ENCODE measurements at places on chromosomes 3 and 15.

- DNase-seq, result no peak
These were observed 70.0 kb downstream of the PGPEP1L start for GRCh38 chr15:98937413-98938104.

DNA sequence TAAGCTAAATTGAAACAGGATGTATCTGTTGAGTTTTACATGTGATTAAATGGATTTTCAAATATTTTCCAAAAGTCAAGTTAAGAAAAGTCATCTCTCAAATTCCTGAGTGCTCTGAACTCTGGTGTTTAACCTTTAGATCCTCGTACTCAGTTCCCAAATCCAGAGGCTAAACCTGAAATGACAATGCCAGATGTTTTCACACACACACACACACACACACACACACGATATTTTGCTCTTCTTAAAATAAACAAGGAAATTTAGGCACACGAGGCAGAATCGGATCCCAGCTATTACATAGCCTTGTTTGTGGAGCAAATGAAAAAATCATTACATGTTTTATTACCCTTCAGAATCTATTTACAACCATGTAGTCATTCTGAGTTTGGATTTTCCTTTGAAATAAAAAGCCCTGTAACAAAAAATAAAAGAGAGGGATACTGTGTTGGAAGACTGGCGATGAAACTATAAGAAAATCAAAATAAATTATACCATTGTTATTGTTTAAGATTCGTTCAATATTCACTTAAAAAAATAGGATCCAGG lies 20.6 kb upstream of the UBE2E1 start:
- DNase-seq, result no peak

DNA sequence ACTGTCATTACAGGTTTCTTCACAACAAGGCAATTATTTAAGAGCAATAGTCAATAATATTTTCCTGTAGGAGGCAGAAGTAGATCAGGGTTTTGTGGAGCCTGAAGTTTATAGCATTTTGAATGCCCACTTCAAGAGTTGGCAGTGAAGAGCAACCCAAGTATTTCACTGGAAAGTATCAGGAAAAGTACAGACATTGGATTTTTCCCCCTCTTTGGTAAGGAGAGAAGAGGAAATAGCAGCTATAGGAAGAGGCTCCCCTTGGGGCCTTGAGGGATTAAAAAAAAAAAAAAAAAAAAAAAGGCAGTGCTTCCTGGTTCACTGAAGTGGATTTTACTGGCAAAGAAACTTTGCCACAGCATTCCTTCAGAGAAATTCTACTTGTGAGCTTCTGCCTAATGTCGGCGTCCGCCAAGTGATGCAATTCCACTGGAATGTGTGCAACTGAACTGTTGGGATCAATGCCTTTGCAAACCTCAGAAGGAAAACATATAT lies 5.7 kb upstream of the CNTN6 start:
- peak; percentile 26 for DNase-seq

DNA sequence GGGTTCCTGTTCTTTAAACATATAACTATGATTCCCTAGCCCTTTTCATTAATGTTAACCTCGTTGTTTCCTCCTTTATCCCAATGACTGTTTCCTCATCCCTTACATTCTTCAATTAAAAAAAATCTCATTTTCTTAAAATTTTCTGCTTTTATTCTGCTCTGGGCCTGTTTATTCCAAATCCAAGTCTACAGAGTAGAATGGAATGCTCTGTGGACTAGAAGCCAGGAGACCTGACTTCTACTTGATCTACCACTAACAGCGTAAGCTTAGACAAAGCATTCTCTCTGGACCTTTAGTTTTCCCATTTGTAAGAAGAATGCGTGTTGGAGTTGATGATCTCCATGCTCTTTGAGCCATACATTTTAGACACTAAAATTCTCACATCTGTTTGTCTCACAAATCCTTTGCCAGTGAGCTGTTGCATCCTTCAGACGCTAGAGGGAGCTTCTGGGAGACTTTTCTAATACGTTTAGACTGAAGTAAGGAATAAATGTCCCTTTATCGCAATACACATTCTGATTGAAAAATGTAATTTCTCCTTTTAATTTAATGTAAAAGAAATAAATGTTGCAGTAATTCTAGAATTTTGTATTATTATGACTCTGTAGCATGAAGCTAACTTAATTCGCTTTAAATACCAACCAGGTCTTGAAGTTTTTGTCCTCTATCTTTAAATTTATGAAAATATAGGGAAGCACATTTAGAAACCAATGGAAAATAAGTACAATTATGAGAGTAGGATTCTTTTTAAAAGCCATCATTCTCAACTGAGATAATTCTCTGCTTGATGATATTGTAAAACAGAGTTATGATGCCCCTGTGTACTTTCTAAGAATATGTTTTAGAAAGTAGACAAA lies 21.7 kb upstream of the GMNC start:
- peak; percentile 60 for DNase-seq

GRCh38 chr3:160842021-160843005 lies 86.3 kb downstream of the PPM1L start:
- DNase-seq, result no peak

- no peak for DNase-seq
These were observed 18.5 kb upstream of the CMTM8 start for GRCh38 chr3:32220006-32220405.

- peak; percentile 5 for DNase-seq
These were observed 304.4 kb downstream of the FGF12 start for GRCh38 chr3:192422997-192423342.

- DNase-seq, result no peak
These were observed 186.7 kb downstream of the NLGN1 start for GRCh38 chr3:173584093-173584837.

DNA sequence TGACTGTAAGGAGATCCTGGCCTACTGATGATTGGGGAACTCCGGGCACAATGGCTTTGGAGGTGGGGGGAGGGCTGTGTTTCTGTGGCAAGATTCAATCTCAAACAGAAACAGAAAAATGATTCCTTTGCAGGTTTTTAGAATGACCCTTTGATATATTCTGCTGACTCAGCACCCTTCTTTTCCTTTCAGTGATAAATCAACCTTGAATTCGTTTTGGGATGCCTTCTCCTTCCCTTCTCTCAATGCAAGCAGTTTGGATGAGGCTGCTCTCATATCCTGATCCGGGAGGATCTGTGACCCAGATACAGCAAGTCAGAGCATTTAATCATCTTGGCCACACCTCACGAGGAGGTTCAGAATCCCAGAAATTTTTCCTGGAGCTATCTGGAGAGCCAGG lies 156.1 kb upstream of the PRICKLE2 start:
- DNase-seq, result no peak

- DNase-seq, result no peak
These were observed 13.1 kb downstream of the AP3S2 start for GRCh38 chr15:89880727-89881126.

DNA sequence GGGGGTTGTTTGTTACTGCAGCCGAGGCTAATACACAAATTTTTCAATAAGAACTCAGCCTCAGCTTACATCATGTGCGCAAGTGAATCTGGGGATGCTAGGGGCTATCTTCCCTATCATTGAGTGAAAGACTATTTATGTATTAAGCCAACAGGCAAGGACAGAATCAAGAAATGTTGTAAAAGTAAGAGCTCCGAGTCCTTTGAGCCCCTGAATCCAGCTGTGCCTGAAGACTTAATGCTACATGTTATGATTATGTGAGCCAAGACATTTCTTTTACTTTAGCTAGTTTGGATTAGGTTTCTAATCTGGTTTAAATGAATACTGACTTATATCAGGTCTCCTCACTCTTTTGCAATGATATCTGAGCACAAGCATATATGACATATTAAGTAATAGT lies 782.9 kb upstream of the CFAP20DC start:
- no peak for DNase-seq

GRCh38 chr3:48991851-48992545 lies 2.0 kb downstream of the P4HTM start:
- no peak for DNase-seq

- no peak for DNase-seq
These were observed 161.3 kb upstream of the LPP start for GRCh38 chr3:187992609-187993008.

DNA sequence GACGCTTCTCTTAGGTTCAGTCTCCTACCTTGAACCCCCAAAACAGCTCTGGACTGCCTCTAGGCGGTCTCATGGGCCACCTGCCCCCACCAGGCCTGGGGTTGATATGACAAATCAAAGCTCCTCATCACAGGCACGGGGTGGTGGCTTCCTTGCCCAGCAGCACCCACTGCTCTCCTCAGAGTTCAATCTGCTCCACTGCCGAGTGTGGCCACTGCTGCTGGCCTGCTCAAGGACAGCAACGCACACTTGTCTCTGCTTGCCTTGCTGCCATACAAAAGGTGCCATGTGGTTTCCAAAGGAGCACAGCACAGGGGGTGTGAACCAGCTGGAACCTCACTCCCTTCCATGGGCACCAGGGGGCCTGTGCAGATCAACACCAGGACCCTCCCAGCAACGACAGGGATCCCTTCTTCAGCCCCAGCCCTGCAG lies 10.2 kb downstream of the KBTBD13 start:
- DNase-seq, result peak; percentile 16

GRCh38 chr3:177646749-177647148 lies 449.5 kb upstream of the TBL1XR1 start:
- DNase-seq, result no peak

DNA sequence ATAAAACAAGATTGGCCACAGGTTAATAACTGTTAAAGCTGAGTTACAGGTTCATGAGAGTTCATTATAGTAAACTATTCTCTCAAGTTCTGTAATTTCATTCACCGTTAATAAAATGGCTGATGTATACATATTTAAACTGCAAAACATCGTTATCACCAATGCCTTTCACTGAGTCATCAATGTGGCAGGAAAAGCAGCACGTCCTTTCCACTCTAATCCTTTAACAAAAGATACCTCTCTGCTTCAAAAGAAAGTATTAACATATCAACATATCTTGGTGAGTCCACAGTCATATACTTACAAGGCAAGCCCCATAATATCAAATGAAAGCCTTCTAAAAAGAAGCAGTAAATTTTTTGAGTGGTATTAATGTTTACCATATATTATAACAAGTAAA lies 54.5 kb downstream of the UACA start:
- DNase-seq, result no peak

DNA sequence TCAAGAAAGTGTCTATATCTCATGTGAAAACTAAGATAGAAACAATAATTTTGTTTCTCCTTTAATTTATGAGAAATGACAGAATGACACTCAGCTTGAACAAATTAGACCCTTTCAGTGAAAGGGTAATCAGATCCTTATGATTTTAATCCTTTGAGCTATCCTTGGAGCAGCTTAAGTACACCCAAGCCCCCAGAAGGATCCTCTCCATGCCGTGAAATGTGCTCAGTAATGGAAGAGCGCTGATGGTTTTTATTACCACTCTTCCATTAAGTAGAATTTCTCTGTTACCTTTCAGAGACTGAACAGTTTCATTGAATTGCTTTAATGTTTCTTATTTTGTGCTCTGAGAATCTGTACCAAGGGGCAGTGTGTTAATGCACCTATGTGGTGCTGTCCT lies 54.3 kb downstream of the HMG20A start:
- no peak for DNase-seq

GRCh38 chr3:134696155-134696554 lies 45.3 kb upstream of the KY start:
- no peak for DNase-seq

DNA sequence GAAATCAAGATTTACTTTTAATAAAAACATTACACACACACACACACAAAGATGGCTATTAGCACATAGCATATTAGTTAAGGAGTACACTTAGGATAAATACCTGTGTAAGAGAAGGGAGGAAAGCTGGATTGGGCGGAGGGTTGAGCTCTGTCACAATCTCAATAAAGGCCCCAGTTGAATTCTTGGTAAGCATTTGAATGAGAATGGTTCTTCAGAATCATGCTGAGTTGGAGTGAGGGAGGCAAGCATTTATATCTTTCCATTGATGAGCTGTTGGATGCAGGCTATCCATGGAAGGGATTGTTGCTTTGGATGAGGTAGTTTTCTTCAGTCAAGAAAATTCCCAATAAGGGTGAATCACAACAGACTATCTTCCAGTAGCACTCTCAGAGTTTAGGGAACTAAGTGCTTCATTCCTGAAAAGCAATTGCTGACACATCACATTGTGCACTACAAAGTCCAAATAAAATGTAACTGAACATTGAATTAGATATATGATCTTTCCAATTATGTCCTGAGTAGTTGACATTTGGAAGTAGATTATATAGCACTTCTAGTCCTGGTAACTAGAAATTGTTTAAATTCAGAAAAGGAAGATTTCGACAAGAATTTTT lies 95.7 kb downstream of the SUCNR1 start:
- DNase-seq, result no peak

DNA sequence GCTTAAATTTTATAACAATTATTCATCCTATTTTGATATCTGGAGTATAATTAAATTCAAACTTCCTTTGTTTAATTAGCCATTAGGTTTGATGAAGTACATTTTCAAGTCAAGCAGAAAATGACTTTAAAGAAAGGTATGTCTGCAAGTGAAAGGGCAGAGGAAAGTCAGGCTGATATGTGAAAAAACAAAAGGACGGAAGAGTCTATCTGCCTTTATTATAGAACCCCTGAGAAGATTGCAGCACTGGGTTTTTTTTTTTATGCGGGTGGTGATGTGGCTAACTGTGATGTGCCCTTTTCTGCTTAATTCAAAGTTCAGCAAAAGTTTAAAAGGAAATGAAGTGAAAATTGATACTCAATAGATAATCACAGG lies 83.2 kb downstream of the COL8A1 start:
- DNase-seq, result no peak

DNA sequence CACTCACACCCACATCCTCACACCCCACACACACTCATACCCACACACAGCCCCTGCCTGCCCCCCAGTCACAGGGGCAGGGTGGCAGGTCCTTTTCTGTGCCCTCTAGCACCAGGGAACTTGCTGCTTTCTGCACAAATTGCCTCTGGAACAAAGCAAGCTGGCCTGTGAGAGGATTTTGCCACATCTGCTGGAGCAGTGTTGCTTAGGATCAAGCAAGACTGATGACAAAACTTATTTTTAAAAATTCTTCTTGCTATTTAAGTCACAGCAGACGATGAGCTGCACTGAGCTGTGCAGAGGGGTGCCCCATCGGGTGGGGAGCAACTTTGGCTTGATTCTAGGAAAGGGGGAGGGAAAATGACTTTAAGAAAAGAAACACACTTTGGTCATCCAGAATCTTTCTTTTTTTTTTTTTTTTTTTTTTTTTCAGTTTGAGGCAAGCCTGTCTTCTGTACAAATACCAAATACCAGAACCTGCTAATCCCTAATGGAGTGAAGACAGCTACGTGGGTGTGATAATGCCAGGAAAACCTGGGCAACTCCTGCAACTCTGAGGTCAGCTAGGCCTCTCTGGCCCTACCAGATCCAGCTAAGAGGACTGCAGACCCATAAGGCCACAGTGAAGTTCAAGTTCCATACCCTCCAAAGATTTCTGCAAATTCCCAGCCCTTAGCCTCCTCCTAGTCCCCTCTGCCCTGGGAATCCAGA lies 195.3 kb downstream of the ABHD5 start:
- DNase-seq, result no peak

- no peak for DNase-seq
These were observed 136.8 kb downstream of the FNDC3B start for GRCh38 chr3:172176061-172176770.

GRCh38 chr15:28892789-28893610 lies 7.2 kb downstream of the APBA2 start:
- no peak for DNase-seq

Measured in NCI-H526 (cell line).